Hepatocyte (in vitro differentiated cells): ENCODE measurements at places on chromosomes 4 and X. TPM values are rescaled to one million over a fixed set of nuclear protein-coding genes. Genes with fewer than 3 reads are reported as not detected.

- DNase-seq, result peak; percentile 48
These were observed 1.1 kb downstream of the NFXL1 start for GRCh38 chr4:47913330-47913729.

GRCh38 chr4:37439809-37440474, 195.4 kb downstream of the NWD2 start:
- DNase-seq, result peak; percentile 25

STK26 gene
- 43.3 and 48.0 TPM in 2 replicates for total RNA-seq

PLXNB3 gene
- total RNA-seq, result 0.27 and 1.4 TPM in 2 replicates

NLGN4X gene
- 3.9 and 4.5 TPM in 2 replicates for total RNA-seq
